ENCODE measurements at places on chromosomes 4 and X.

DNA sequence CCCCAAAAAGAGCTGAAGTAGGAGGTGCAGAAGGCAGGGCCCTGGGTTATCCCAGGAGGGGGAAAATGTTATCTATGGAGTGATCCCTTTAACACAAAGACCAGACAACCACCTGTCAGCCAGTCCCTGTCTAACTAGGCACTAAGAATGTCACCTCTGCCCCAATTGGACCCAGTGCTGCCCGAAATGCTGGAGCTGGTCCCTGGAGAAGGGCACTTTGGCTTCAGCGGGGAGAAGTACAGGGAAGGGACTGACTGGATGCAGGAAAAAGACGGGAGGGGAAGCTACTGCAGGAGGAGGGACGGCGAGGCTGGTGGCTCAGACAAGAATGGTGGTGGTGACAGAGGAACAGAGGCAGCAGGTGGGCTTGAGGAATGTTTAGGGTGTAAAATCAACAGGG, 17.3 kb downstream of the PHKA2 start:
- no peak for DNase-seq

GRCh38 chr4:54842226-54842625, 184.5 kb downstream of the KIT start:
- DNase-seq, result no peak

DNA sequence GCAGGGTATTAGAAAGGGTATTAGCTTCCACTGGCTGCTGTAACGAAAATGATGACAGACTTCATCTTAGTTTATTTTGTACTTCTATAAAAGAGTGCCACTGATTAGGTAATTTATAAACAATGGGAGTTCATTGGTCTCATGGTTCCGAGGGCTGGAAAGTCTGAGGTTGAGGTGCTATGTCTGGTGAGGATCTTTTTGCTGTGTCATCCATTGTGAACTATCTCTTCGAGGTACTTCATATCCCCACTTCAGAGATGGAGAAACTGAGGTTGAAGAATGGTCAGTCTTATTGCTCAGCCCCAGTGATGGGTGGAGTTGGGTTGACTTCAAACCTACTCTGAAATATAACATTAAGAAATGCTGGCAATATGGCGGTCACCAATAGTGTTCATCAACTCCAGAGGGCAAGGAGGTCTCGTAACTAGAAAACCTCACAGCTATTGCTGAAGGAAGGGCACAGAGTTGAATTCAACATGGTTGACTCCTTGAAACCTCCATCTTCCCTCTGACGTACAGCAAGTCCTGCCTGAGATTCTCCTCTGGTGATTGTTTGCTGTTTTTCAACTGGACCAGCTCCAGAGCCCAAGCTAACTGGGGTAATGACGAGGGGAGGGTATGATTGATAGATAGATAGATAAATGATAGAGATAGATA, 53.6 kb upstream of the SHOX start:
- DNase-seq, result no peak

GRCh38 chr4:99894998-99895397, 771 bp upstream of the LAMTOR3 start:
- no peak for DNase-seq

GRCh38 chr4:147840838-147841738, 109.2 kb downstream of the ARHGAP10 start:
- no peak for DNase-seq

- DNase-seq, result no peak
Measured at GRCh38 chr4:42638993-42639392, 17.9 kb downstream of the ATP8A1 start.

- no peak for DNase-seq
Measured at GRCh38 chr4:156456830-156457229, 503.2 kb upstream of the CTSO start.

- DNase-seq, result no peak
Measured at GRCh38 chrX:123121241-123121640, 62.8 kb upstream of the GRIA3 start.

- DNase-seq, result no peak
Measured at GRCh38 chr4:40212674-40213527, 16.1 kb downstream of the RHOH start.

- no peak for DNase-seq
Measured at GRCh38 chrX:44871931-44872820, 812 bp upstream of the KDM6A start.

- DNase-seq, result no peak
Measured at GRCh38 chrX:79336869-79337815, 30.0 kb downstream of the ITM2A start.

DNA sequence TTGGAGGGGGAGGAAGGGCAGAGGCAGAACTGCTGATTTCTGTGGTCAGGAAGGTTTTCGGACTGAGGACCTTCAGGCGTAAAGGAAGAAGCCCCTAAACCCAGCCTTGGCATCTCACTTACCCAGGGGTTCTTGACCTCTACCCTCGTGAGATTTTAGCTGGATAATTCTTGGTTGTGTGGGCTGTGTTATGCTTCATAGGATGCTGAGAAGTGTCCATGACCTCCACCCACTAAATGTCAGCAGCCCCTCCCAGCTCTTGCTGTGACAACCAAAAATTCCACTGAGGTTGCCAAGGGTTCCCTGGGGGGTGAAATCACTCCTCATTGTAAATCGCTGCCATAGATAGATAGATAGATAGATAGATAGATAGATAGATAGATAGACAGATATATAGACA, 5.8 kb upstream of the CRLF2 start:
- no peak for DNase-seq

GRCh38 chr4:104735174-104735573, 240.5 kb upstream of the CXXC4 start:
- no peak for DNase-seq

DNA sequence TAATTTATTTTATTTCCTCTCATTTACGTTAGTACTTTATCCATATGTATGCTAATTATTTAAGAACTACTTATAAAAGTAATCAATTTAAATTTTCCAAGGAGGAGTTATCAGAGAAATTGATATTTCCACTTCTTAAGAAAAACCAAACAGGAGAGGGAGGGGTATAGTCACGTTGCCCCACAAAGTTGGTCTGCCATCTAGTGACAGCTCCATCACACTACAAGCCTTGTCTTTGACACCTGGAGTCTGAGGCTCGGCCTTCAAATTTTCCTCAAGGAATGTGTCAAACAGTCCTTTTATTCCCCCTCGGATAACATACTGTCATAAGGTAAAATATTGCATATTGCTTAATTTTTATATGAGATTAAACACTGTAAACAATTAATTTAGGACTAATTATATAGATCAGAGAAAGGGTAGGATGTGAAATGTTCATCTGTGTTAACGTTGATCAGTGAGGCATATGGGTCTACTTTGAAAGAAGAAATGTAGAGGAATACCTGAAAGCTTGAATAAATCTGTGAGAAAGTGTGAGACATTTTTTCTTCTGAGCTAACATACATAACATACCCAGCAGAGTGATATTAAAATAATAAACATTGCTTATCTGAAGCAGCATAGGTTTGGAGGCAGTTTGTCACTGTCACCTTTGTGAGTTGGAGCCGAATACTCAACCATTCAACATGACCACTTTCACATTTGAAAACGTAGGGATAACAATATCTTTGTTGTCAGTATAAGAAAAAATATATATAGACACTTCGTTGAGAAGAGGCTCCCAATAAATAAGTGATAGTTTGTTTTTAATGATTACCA, 114.4 kb downstream of the GLRA3 start:
- no peak for DNase-seq

- DNase-seq, result no peak
Measured at GRCh38 chr4:71251261-71251660, 87.6 kb upstream of the SLC4A4 start.

DNA sequence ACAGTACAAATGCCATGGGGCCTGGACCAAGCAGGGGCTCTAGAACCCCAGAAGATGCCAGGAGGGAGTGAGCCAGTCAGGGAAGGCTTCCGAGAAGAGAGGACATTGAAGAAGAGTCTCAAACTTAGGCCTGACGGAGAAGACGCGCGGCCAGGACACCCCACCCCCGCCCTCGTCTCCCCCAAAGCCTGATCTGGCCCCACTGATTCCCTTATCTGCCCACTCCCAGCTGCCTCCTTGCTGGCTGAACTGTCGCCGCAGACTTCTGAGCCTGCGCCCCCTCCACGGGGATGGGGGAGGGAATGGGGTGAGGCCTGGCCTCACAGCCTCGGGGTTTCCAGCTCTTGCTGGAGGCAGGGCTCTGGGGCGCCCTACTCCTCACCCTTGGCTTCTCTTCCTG, 3.6 kb upstream of the GATA1 start:
- DNase-seq, result no peak

GRCh38 chr4:89582756-89583505, 254.0 kb downstream of the SNCA start:
- no peak for DNase-seq

- DNase-seq, result no peak
Measured at GRCh38 chrX:28981952-28982351, 394.7 kb downstream of the IL1RAPL1 start.

GRCh38 chr4:147012059-147012707, 66.5 kb upstream of the TTC29 start:
- DNase-seq, result no peak

- no peak for DNase-seq
Measured at GRCh38 chr4:22744478-22745062, 51.8 kb downstream of the GBA3 start.

DNA sequence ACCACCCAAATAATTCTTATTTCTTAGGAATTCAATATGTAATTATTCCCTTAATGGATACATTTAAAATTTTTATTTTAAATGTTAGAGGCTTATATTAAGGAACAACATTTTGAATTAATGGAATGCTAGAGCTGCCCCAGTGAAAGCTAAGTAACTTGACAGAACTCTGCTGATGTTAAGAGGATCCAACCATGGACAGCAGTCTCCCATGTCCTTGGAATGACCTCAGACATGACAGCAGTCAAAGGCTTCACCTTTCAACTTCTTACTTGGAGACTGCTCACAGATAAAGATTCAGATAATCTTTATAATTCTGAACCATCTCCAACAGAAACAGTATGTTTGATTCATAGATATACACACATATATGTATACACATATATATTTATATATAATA, 17.2 kb downstream of the PDLIM3 start:
- DNase-seq, result no peak

GRCh38 chr4:72661830-72662229, 92.8 kb upstream of the ADAMTS3 start:
- no peak for DNase-seq

DNA sequence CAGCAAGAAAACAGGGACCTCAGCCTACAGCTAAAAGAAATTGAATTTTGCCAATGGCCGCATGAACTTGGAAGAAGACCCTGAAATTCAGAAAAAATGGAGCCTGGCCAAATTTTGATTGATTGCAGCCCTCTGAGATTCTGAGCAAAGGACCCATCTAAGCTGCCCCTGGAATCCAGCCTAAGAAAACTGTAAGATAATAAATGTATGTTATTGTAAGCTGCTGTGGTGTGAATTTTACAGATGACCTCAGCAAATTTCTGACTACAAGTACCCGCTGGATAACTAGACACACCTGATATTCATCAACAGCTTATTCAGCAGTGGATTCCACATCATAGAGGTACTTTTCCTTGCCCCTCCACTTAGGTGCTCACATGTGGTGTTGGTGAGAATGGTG, 119.5 kb upstream of the EPHA5 start:
- no peak for DNase-seq

GRCh38 chr4:187069398-187069797, 345.7 kb upstream of the FAT1 start:
- no peak for DNase-seq

DNA sequence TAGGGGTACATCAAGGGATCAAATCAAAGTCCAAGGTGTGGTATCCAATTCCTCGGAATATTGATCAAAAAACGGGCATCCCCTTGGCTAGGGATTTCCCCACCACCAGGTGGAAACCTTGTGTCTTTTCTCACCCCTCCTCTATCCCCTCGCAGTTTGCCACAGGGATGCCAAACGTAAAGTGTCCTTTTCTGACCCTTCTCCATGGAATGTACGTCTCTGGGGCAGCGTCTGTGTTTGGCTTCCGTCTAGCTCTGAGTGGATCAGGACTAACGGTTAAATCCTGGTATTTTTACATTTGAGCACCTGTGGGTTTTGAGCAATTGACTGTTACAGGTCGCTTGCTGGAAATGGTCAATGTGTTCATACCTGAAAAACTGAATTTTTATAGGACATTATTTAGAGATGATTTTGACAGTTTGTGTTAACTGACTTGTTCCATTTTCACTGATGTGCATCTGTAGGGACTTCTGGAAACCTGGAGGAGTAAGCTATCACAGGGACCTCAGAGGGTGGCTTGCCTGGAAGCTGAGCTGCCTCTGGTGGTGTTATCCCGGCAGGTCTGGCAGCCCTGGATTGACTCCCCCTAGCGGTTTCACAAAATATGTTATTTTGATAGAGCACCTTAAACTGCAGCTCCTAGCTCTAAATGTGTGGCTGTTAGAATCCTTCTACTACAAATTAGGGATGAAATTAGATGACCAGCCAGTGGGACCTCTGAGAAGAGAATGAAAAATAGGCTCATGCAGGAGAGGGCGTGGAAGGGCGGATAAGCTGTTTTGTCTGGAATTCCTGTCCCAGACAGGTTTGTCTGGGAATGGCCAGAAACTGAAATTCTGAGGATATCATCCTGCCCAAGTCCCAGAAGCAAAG, 8.8 kb upstream of the MGST2 start:
- DNase-seq, result no peak

DNA sequence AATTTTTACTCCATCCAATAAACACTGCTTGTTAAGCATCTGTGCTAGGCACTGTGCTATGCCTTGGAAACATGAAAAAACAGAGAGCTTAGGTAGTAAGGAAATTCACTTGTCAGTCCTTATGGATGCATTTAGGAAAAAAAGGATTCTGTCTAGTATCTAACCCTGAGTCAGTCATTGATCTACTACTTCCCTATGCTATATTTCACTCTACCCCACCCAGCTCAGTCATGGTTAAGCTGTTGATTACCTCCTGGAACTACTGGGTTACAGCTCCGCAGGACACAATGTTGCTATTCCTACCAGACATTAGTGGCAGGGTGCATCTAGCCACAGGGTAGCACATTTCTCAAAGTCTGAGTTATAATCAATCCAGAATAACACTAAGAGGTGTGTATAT, 2.9 kb upstream of the USP53 start:
- DNase-seq, result no peak

DNA sequence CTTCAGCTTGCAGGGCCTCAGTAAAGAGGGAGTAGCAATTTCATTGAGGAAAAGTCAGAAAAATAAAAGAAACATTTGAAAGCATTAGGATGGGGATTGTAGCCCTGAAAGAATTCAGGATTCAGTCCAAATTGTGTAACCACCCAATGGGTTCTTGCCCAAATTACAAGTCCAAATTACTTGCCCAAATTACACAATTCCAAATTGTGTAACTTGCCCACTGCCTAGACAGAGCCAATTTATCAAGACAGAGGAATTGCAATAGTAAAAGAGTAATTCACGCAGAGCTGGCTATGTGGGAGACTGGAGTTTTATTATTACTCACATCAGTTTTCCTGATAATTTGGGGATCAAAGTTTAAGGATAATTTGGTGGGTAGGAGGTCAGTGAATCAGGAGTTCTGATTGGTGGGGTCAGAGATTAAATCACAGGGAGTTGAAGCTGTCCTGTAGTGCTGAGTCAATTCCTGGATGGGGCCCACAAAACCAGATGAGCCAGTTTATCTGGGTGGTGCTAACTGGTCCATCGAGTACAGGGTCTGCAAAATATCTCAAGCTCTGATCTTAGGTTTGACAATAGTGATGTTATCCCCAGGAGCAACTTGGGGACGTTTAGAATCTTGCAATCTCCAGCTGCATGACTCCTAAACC, 18.1 kb upstream of the PAGE5 start:
- no peak for DNase-seq
